NT2/D1 (cell line): ENCODE measurements at places on chromosomes 16 and 17.

DNA sequence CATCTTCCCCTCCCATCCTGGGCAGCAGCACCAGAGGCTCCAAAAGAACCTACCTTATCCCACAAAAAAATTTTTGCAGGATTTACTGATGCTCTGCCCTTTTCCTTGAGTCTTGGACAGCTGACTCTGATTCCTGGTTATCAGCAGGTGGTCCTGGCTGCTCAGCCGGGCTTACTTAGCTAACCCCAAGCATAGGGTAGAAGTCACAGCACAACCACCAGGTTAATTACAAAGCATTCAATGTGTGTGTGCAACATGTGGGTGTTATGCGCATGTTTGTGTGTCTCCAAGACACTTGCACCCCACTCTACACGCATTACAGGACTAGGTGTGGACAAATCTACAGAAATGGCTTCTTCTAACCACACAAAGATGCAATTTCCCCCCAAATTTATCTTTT is 36.3 kb downstream of the PECAM1 start:
- no peak for DNase-seq

DNA sequence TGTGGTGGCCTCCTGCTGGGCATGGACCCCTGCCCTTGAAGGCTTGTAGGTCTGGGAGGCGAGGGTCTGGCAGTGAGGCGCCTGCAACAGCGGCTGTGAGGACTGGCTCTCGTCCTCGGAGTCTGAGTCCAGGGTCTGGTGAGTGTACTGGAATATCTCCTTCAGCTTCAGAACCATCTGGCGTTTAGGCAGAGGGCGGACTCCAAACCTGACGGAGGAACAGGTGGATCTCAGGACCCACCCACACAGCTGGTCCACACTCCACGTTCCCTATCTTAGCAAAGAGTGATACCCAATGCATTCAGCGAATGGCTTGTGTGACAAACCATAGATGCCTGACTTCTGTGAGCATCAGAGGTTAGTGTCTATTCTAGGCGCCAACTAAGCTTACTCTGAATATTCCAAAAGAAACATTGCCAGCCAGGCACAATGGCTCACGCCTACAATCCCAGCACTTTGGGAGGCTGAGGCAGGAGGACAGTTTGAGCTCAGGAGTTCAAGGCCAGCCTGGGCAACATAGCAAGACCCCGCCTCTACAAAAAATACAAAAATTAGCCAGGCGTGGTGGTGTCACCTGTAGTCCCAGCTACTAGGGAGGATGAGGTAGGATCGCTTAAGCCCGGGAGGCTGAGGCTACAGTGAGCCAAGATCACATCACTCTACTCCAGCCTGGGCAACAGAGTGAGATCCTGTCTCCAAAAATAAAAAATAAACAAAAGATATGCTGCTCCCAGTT is 6.3 kb upstream of the NLRC3 start:
- no peak for DNase-seq

- no peak for DNase-seq
Observed at GRCh38 chr16:50839920-50840729, 98.2 kb downstream of the CYLD start.

- DNase-seq: no peak
Observed at GRCh38 chr16:24282141-24282540, 26.0 kb downstream of the CACNG3 start.

DNA sequence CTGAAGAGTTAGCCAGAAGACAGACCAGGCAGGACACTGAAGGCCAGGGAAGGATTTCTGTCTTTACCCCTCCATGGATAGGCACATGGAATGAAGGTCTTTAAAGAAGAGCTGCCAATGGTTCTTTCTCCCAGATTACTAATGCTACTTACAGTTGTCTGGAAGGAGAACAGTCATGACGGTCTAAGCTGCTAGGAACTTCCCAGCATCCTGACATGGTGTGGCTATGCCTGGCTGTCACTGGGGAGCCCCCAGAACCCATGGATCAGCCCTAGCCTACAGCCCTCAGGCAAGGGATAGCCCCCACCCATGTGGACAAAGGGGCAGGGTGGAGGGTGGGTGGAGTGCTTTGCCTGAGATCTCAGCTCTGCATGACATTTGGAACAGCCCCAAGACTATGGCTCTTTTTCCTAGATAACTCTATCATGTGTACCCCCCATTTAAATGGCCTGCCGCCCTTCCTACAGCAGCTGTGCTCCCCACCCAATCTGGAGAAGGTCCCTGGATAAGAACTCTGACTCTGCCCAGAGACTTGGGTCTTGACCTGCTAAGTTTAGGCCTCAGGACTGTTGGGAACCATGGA is 9.2 kb upstream of the KAT7 start:
- DNase-seq: no peak

- peak; percentile 32 for DNase-seq
Observed at GRCh38 chr17:77214743-77215142, 74.0 kb downstream of the SEC14L1 start.

DNA sequence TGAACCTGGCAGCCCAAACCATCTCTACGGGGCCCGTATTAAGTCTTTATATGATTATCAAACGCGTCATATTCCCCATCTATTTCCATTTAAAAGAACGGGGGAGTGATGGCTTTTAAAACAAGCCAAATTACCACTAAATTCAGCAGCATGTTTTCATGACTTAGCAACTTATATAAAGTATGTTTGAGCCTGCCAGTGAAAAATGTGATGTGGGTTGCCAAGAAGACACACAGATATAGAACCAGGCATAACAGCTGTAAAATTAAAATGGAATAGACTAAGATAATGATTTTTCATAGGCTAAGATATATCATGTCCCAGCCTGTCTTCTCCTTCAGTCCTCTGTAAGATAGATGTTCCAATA is 44.8 kb upstream of the HSBP1 start:
- no peak for DNase-seq

DNA sequence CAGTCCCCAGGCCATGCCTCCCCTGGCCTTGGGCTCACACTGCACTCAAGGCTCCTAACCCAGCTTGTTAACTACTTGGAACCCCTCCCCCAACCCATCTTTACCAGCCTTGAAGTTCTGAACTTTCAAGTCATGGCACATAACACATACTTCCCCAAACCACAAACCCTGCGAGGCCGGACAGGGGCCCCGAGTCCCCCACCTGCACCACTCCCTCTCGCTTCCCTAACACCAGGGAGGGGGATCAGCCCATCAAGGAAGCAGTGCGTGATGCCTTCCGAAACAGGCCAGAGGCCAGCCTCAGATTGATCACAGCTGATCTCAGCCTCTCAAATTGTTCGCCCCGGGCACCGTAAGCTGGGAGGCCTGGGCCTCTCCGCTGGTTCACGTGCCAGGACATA is 3.0 kb upstream of the NLRC3 start:
- no peak for DNase-seq

GRCh38 chr17:62644487-62645173 is 17.2 kb downstream of the MRC2 start:
- no peak for DNase-seq

DNA sequence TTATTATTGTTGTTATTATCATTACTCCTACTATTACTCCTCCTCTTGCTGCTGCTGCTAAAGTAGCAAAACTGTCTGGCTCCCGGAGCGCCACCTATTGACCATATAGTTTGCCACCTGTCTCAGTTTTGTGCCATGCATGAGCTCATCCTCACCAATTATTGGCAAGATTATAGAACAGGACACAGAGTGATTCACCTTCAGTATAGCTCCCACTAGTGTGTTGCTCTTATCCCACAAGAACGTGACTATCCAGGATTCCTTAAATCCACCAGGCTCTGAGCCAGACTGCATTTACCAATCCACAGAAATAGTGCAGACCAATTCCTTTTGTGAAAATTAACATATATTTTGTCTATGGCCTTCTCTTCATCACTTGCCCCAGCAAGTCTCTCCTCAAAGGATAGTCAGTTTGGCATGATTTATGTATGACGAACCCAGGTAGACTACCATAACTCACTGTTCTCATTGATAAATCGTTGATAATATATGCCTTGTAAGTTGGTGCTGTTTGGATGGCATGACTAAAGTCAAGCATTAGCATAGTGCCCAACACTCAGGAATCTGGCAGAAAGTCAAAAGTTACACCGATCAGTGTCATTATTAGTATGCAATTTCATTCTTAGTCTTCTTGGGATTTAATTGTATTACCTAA is 405.5 kb upstream of the HSBP1 start:
- no peak for DNase-seq

- no peak for DNase-seq
Observed at GRCh38 chr17:39852239-39852638, 11.9 kb downstream of the IKZF3 start.

DNA sequence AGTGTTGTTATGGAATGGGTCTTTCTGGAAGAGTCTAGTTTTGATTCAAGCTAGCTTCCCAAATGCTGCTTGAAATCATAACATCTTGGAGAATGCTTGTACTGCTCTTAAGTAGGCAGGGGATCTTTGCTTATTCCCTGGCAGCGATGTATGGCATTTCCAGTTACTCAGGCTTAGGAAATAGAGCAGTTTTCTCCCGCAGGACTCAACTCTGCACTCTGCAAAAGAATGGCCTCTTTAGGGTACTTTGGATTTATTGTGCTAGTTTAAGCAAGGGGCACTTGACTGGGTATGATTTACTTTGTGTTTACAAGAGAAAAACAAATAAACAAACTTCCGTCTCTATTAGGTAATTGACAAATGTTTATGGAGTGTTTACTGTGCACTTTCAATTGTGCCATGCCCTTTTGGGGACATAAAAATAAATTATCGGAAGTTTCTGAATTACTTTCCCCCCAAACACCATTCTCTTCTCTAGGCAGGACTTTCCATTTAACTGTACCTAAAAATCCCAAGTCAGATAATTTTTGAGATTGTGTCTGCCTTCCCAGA is 164.0 kb downstream of the MAP2K6 start:
- no peak for DNase-seq

DNA sequence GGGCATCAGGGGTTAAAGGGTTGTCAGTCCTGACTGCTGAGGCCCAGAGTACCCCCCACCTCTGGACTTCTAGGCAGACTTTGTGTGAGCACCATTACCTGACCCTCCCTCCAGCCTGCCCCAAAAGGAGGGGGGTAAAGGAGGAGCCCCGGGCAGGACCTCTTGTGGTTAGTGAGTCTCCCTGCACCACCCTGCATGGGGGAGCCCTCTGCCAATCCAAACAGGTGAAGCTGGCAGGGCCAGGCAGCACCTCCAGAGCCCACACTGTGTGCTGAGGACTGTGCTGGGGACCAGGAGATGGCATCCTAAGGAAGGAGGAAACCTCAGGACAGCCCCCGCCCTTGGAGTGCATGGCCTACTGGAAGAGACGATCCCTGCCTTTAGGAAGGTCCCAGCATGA is 2.6 kb upstream of the KRT14 start:
- DNase-seq: no peak

- DNase-seq: no peak
Observed at GRCh38 chr17:44333371-44333770, 8.7 kb upstream of the SLC25A39 start.

GRCh38 chr17:73022694-73023093 is 69.8 kb downstream of the SLC39A11 start:
- DNase-seq: no peak

DNA sequence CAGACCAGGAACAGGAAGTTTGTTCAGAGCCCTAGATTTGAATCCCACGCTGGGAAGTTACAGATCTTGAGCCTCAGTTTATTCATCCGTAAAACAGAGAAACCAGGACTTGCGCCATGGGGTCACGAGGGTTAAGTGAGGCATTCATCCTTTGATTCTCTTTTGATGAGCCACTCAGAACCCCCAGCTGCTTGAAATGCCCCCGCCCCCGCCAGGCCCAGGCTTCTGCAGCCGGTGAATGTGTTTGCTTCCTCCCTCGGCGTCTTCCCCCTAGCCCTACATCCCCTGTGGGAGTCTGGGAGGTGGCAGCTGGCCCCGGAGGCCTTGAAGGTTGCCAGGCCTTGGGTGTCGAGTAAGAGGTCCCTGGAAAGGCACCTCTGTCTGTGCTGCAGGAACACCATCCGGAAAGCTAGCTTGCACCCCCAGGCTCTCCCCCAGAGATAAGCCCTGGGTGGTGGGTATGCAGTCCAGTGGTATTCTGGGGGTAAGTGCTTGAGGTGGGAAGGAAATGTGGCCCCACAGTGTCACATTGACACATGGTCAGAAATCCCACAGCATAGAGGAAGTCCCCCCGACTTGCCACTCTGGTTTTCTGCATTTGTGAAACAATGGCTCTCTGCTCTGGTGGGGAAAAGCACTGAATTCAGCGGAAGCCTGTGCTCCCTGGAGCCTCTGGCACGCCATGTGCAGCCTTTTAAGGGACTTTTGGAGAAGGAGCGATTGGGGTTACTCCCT is 14.9 kb downstream of the IRF8 start:
- DNase-seq: no peak

GRCh38 chr17:76643553-76644148 is at the start of gene ST6GALNAC1:
TSS of gene ST6GALNAC1 (minus strand) at chr17:76643757. CDS start at chr17:76643638, 119 bp downstream.
- no peak for DNase-seq

- DNase-seq: no peak
Observed at GRCh38 chr16:57607676-57608461, 20.6 kb upstream of the ADGRG1 start.

GRCh38 chr16:10776280-10776679 is 32.6 kb downstream of the NUBP1 start:
- no peak for DNase-seq

GRCh38 chr17:36182176-36183000 is 6.0 kb upstream of the TBC1D3B start:
- no peak for DNase-seq

DNA sequence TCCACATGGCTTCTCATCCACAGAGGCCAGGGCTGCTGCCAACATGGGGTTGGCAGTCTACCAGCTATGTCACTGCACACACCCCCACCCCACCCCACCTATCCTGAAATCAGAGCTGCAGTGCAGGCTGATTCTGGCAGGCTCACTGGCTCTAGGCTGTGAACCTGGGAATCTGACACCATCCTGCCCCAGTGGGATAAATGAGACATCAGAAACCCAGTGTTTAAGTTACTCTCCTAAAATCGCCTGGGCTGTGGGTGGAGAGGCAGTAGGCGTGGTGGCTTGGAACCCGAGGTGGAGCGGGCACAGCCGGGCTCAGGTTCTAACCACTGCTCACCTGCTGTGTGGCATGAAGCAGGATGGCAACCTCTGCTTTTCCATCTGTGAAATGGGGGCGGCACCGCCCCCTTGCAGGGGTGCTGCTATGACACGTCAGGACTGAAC is 5.6 kb downstream of the SLC38A8 start:
- no peak for DNase-seq

DNA sequence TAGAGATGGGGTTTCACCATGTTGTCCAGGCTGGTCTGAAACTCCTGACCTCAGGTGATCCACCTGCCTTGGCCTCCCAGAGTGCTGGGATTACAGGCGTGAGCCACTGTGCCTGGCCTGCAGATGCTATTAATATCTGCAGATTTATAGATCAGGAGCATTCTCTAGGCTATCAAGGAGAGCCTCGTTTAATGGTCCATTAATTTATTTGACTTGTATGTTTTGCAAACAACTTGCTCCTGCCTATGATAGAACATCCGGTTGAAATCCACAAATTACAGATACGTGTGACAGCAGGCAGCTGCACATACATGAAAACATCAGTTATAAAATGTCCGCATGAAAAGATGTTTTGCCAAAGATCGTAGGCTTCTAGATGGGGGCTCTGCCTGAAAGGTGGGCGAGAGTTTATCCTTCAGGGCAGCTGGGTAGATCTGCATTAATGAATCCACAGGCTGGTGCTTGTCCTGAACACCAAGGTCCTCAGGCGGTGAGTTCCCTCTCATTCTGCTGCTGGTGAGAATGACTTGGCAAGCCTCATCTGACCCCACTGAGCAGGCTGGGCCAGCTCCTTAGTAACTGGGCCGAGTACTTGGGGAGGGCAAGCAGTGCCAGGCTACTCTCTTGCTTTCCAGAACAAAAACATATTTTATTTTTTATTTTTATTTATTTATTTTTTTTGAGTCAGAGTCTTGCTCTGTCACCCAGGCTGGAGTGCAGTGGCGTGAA is 37.1 kb upstream of the MGAT5B start:
- no peak for DNase-seq

GRCh38 chr16:12240036-12240435 is 263.5 kb downstream of the SNX29 start:
- no peak for DNase-seq
